ENCODE measurements at places on chromosomes 3 and 15.
A peak's percentile ranks its signal among the peaks of the same experiment; 100 is the strongest.

DNA sequence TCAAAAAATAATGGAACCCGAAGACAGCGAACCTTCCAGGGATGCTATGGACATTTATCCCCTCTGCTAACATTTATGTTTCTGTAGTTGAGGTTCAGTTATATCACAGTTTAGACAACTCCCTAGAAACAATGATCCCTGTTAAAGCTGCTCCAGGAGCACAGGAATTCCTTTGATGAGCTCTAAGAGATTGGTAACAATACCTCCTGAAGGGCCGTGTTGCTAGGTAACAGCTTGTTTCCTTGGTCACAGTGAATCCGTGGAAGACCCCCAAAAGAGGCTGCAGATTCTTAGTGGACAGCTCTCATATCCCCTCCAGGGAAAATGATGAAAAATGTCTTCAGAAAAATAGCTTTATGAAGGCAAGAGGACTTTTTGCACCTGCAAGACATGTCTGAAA, 160.2 kb downstream of the SERPINI1 start:
- no peak for DNase-seq

GRCh38 chr3:40741729-40742128, 217.0 kb downstream of the ZNF621 start:
- peak; percentile 77 for DNase-seq

- peak; percentile 61 for DNase-seq
Observed at GRCh38 chr15:32730677-32731654, 13.2 kb downstream of the GREM1 start.

DNA sequence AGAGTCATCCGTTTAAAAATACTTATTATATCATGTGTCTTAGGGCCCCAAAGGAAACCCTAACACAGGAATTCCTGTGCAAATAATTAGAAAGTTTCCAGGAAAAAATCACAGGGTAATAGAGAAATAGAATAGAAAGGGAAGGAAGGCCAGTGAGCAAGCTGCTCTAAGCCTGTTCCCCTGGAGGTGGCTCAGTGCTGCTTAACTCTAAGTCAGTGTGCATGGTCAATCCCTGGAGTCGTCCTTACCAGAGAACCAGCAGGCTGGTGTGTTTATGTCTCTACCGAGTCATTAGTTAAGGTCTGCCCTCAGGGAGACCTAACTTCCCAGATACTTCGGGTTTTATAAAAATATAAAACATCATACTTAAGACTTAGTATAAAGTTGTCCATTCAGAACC, 21.0 kb upstream of the MCF2L2 start:
- no peak for DNase-seq

- DNase-seq = no peak
Observed at GRCh38 chr3:57998366-57999283, 9.6 kb upstream of the FLNB start.

- DNase-seq = no peak
Observed at GRCh38 chr3:128205558-128206145, 52.4 kb downstream of the EEFSEC start.

- DNase-seq = no peak
Observed at GRCh38 chr3:52682016-52682415, 3.7 kb downstream of the PBRM1 start.

DNA sequence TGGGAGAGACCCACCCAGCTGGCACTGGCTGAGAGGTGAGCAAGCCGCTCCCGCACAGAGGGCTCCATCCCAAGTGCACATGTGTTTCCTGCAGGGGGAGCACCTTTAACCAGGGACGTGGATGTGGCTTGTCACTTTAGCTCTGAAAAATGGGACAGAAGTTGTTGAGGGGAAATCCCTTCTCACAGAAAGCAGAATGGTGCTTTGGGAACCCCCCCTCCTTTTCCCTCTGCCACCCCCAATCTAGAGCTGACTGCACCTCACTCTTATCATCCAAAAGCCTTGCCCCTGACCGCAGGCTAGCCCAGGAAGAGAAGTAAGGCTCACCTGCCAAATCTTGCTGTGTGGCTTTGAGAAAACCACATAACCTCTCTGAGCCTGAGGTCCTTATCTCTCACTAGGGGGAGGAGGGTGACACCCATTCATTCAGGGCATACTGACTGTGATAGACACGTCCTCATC, 77.9 kb downstream of the RPN1 start:
- no peak for DNase-seq

GRCh38 chr3:177529071-177529550, 331.8 kb upstream of the TBL1XR1 start:
- no peak for DNase-seq

GRCh38 chr3:38392604-38393163, 46.1 kb downstream of the XYLB start:
- DNase-seq = no peak

GRCh38 chr3:128364291-128364690, 102.4 kb downstream of the DNAJB8 start:
- DNase-seq = no peak

GRCh38 chr15:58330741-58331559, 100.8 kb upstream of the LIPC start:
- no peak for DNase-seq

DNA sequence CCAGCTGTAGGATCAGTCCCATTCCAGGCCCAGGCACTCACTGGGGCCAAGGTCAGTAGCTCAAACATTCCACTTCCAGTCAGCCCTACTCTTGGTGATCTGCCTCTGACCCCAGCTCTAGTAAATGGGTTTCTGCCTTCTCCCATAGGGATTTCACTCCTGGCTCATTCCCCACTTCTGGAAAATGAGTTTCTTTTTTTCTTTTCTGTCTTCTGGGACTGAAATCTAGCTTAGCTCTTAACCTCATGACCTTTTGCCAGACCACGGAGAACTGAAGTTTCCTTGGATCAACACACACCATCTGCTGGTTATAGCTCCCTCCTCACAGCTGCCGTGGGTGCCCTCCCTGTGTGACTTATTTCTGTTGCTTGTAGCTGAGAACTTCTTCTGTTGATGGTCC, 21.3 kb downstream of the MME start:
- DNase-seq = no peak
